ENCODE measurements at places on chromosomes 5 and 9.

DNA sequence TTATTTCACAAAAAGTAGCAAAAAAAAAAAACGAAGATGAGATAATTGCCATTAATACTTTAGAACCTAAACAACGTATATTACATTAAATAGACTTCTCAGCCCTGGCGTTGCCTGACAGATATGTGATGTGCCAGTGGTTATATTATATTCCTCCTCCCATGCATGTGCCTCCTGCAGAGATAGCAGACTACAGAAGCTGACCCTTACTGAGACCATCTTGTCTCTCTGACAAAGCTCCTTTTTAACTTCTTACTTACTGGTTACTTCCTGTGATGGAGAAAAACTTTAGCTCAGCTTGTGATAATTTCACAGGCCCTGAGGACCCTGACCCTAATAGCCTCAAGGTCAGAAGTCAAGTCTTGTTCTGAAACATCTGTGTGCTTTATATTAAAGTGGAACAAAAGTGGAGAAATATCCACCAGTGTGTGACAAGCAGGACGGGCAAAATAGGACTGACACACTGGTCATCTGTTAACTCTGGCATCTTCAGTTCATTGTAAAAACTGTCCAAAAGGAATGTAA, 80.6 kb upstream of the POU5F2 start:
- no peak for DNase-seq

- DNase-seq, result no peak
These were observed 22.8 kb downstream of the URM1 start for GRCh38 chr9:128393970-128394369.

GRCh38 chr5:92923885-92924284, 657.1 kb downstream of the NR2F1-AS1 start:
- DNase-seq, result no peak

DNA sequence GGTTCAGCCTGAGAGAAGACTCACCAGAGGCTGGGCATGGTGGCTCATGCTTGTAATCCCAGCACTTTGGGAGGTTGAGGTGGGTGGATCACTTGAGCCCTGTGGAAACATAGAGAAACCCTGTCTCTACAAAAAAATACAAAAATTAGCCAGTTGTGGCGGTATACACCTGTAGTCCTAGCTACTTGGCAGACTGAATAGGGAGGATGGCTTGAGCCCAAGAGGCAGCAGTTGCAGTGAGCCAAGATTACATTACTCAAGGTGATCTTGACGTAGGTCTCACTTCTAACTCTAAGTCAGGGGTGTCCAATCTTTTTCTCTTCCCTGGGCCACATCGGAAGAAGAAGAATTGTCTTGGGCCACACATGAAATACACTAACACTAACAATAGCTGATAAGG, 16.2 kb upstream of the ATP6V1G1 start:
- DNase-seq, result no peak

- DNase-seq, result no peak
These were observed 31.0 kb upstream of the HMCN2 start for GRCh38 chr9:130234340-130235260.

GRCh38 chr5:173591056-173591514, 25.4 kb downstream of the BOD1 start:
- DNase-seq, result no peak

DNA sequence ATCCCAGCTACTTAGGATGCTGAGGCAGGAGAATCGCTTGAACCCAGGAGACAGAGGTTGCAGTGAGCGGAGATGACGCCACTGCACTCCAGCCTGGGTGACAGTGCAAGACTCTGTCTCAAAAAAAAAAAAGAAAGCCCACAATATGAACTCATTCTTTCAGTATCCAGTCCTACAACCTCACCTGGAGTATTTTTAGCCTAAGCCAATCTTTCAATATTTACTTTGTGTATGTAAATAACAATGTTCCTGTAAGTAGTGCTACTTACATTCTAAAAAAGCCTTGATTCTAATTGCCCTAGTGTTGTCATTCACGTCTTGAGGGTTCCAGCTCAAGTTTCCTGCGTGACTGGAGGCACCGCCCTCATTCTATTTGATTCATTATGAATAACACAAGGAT, 62.0 kb downstream of the BHMT start:
- DNase-seq, result no peak

DNA sequence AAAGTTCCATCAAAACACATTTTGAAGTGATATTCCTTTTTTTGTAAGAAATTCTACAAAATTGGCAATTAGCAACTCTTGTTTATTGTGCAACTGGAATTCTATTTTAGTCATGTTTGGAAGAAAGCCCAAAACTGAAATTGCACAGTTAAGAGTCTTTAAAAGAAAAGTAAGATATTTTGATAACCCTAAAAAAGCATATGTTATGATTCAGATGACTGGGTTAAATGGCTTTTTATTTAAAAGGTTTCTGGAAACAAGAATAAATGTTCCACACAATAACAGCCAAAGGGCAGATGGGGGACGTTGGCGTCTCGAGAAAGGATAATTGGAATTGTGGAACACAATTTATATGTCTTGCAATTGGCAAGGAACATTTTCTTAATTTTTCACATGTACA, 275.2 kb downstream of the CDH9 start:
- DNase-seq, result no peak

All from NCI-H2171 treated with DMSO at 0.1 percent for 48 hours (cell line).